ENCODE measurements at places on chromosomes 2 and 18.

DNA sequence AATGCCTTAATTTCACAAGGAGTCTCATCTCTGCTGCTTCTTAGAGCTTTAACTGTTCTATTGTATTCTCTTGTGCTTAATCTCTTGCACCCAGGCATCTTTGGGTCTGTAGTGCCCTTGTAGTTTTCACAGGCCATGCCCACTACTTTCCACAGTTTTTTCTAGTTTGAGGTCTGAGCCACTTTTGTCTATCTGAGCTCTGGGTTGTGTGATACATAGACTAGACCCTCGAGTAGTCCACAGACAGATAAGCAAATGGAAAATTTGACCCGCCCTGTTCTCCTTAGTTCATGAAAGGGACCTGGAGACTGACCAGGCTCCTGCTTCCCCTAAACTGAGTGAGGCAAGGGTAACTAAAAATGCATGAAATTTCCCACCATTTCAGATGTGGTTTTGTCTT, 466.8 kb upstream of the ZEB2 start:
- DNase-seq = no peak

DNA sequence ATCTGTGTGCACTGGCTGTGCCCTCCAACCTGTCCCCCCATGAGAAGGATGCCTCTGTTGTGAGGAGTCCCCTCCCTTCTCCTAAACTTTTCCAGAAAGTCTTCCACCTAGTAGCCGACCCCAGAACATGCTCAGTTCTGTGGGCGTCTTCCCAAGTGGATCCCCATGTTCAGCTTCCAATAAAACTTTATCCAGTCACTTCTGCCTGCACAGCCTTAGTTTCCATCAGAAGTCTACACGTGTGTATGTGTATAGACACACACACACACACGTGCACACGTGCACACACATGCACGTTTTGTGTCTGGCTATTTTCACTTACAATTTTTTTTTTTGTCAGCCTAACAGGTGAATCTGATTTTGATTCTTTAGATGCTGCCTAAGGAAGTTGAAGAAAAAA, 115.1 kb downstream of the RTP5 start:
- no peak for DNase-seq

DNA sequence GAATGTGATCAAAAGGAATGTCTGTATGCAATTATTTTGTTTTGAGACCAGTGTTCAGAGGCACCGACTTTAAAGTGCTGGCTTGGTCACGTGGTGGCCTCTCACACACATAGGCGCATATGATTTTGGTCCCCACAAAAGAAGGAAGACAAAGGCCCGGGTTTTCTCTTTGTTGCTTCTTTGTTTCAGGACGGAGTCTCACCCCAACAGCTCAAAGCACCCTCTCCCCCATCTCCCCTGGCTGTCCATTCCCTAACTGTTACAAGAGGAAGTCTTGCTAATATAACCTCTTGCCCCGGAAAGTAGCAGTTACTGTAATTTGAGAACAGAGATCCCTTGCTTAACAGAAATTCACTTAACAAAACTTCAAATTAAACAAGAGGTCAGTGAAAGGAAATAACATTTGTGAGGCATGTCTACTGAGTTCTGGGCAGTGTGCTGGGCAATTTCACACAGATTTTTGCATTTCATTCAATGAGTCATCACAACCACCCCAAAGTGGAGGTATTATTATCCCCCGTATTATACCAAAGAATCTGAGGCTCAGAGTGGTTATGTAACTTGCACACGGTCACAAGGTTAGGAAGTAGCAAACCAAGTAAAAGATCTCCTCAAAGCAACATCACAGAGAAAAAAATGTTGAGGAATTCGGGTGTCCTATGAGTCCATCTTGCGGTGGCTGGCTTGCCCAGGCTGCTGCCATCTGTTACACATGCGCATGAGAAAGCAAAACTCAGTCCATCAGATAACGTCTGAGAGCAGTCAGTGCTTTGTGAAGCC, 75.8 kb downstream of the SDC1 start:
- DNase-seq = no peak

GRCh38 chr2:16828828-16829160, 163.2 kb upstream of the CYRIA start:
- DNase-seq = no peak

DNA sequence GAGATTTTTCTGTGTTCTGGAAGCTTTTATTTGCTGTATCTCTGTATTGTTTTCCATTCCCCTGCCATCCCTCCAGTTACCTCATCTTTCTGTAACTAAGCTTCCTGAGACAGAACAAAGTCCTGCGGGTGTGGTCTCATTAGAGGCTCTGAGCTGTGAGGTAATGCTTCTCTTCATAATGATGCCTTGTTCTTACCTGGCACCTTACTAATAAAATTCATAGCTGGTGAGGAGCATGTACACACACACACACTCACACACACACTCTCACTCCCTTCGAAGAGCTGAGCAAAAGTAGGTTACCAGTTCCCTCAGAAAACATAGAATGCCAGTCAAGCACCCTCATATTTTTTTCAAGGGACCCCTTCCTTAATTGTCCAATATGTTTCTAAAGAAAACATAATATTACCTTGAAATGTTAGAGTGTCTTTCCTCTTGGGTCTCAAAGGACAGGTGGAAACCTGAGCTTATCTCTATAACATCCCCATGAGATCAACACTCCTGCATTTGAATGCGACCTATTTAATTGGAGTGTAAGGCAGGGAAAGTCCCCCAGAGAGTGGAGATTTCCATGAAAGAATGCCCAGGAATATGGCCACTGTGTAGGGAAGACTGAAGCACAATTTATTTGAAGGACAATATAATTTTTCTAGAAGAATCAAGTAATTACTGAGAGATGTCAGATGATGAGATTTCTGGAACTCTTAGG, 161.6 kb upstream of the NCK2 start:
- DNase-seq = no peak

DNA sequence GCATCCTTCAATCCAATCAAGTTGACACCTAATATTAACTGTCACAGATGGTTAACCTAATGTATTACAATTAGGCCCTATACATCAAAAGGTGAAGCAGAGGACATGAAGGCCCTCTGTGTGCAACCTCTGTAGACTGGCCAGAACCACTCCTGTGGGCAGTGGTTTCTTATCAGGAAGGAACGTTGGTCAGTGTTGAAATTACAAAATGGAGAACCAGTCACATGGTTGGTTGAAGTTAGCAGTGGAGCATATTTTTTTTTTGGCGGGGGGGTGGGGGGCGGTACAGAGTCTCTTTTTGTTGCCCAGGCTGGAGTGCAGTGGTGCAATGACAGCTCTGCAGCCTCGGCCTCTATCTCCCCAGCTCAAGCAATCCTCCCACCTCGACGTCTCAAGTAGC, 19.8 kb downstream of the RNU2-63P start:
- DNase-seq = no peak

DNA sequence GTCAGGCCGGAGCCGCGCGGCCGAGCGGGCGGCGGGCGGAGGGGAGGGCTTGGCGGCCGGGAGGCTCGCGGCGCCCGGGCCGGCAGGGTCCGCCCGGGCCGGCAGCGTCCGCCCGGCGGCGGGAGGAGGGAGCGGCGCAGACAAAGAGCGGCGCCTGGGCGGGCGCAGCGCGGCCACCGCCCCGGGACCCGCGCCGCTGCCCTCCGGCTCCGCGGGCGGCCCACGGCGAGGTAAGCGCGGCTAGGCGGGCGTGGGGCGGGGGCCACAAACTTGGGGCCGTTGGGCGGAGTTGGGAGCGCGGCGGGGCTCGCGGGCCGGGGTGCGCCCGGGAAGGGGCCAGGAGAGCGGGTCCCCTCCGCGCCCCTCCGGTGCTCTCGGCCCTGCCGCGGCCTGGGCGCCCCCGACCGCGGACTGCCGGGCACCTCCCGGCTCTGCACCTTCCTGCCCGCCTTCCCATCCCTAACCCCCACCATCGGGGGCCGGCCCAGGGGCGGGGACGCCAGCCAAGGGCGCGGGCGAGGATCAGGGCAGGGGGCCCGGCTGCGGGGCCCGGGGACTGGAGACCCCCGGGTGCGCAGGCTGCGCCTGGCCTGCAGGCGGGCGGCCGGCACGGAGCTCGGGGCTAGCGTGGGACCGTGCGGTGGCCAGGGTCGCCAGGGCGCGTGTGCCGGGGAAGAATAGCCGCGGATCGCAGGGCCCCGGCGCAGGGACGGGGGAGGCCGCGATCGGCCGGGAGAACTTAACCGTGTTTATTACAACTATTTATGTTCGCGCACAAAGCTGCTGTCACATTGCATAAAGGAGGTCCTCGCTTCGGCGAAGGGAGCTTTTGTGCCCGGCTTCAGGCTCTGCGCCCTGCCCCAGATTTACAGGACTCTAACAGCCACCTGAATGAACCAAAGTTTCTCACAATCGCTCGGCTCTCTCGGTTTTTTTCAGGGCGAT, at the start of gene NCK2:
Gene NCK2 (plus strand): TSS at position 4 of the 945 bp plus-strand sequence. CDS start 110,152 bp downstream, outside the sequence.
- peak; percentile 25 for DNase-seq

GRCh38 chr2:173091910-173092309, 16.3 kb downstream of the MAP3K20 start:
- no peak for DNase-seq
